Dermis blood vessel endothelial cell (primary cell): ENCODE measurements at places on chromosomes 2 and 18.
A peak's percentile ranks its signal among the peaks of the same experiment; 100 is the strongest.

DNA sequence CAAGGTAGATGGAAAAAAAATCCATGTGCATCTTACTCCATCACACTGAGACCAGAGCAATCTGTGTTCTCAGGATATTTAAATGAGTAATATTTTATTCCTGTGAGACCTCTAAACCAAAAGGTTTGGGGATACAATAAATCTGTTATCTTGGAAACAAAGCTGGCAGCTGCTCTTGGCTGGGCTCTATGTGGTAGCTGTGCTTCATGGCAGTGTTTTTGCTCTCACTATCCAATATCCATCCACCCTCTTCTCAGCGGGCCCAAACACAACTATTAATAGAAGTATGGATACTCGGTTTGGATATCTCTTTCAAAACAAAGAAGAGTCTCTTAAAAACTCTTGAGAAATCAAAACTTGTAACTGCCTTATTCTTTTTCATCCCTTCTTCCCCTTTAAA is 244.9 kb upstream of the RAB12 start:
- no peak for DNase-seq

- no peak for DNase-seq
Observed at GRCh38 chr2:140502951-140503630, 1627.7 kb downstream of the LRP1B start.

GRCh38 chr2:197914778-197915177 is 110.4 kb downstream of the PLCL1 start:
- DNase-seq = no peak

DNA sequence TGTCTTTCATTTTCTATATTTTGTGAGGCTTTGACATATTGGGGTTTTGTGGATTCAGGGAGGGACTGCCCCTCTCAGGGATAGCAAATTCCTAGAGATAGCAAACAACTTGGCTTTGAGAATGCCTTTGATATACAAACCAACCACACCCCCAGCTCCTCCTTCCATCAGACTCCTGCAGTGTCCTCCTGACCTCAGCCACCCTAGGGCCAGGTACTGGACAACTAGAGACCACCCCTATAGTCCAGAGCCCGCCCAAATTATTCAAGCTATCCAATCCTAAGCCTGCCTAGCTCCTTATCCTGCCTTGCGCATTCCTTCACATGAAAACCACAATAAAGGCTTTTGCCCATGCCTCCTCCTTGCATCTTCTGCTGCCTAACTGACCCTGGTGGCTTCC is 22.9 kb upstream of the STAM2 start:
- no peak for DNase-seq

GRCh38 chr2:226001716-226002115 is 602.2 kb downstream of the NYAP2 start:
- DNase-seq = no peak

DNA sequence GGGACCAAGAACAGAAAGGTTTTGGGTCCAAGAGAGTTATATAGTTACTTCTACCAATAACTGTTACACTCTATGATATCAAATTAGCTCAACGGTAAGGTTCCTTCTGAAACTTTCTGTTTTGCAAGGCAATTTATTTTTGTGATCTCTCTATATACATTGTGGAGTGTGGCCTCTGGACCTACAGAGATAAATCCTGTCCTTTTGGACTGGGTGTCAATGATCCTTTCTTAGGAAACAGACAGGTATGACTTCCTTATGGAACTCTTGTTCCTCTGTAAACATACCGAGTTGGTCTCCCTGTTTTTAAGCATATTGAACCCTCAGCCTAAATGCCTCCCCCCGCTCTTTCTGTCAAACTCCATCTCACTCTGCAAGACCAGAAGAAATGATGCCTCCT is 1117.8 kb downstream of the BCL11A start:
- DNase-seq = no peak

DNA sequence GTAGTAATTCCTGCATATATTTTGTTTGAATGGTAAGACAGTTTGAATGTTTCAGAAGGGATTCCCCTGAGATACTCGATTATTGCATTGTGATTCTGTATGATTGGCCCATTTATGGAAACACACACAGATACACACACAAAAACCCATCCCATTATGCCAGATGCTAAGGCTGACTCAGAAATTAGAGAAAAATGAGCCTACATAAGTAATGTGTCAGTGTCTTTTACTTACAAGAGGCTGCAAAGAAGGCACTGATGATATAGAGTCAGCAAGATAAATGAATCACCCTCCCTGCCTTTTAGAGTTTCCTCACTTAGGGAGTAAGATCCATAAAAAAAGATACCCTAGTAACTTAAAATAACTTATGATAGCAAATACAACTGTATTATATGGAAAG is 1481.1 kb upstream of the ACVR2A start:
- no peak for DNase-seq

DNA sequence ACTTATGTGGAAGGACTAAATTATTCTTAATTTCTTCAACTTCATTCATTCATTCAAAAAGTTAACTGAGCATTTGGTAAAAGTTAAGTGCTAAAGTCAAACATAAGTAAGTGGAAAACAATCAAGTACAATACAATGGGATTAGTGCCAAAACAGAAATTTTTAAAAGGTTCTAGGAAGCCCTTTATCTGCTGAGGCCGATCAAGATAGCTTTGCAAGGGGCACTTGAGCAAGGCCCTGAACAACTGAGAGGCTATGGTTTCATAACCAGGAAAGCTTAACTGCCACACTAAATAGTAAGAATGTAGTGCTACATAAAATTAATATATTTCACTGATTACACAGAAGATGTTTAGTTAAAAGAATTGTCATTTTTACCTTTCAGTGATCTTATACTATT is 76.5 kb downstream of the NOL10 start:
- DNase-seq = peak; percentile 32

GRCh38 chr18:23032030-23032582 is 99.0 kb downstream of the RBBP8 start:
- peak; percentile 50 for DNase-seq

- DNase-seq = peak; percentile 54
Observed at GRCh38 chr2:1727101-1727771, 17.1 kb downstream of the PXDN start.

DNA sequence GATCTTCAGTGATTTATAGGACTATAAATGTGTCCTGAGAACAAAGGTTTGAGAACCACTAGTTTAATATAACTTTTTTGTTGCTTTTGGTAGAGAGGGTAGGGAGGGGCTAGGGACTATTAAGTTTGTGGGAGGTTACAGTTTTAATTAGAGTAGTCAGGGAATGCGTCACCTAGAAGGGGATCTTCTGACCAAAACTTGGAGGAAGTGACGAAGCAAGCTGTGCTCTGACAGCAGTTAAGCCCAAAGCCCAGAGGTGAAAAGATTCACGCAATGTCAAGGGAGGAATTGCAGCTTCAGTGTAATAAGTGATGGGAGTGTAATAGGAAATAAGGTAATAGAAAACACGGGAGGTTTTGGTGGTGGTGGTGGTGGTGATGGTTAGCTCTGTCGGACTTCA is 8.1 kb downstream of the TDRD15 start:
- no peak for DNase-seq

DNA sequence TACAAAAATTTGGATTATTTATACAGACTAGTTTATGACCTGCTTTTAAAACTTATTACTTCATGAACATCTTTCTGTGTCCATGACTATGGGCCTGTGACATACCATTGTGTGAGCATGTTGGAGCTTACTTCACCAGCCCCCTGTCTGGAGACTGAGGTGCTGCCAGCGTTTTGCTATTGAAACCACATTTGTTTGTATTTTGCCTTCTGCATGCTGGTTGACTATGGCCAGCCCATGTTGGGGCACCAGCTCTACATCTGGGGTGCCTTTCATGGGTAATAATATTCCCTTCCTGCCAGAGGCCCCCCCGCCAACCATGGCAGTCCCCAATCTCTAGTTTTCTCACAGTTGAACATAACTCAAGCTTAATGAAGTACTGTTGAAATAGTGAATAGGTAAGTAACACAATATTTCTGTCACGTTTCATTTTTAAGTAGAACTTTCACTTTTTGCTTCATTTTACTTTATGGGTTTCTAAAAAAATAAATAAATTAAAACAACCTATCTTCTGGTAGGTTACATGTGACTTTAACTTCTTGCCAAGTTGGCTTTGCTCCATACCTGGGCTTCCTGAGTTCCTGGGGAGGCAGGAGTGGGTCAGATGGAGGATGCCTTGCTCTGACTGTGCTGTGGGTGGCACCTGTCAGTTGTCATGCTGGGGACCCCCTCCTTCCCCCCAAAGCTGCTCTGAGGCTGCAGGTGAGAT is 63.9 kb downstream of the DGKD start:
- DNase-seq = peak; percentile 63

GRCh38 chr2:101754618-101755017 is 57.1 kb downstream of the MAP4K4 start:
- no peak for DNase-seq

DNA sequence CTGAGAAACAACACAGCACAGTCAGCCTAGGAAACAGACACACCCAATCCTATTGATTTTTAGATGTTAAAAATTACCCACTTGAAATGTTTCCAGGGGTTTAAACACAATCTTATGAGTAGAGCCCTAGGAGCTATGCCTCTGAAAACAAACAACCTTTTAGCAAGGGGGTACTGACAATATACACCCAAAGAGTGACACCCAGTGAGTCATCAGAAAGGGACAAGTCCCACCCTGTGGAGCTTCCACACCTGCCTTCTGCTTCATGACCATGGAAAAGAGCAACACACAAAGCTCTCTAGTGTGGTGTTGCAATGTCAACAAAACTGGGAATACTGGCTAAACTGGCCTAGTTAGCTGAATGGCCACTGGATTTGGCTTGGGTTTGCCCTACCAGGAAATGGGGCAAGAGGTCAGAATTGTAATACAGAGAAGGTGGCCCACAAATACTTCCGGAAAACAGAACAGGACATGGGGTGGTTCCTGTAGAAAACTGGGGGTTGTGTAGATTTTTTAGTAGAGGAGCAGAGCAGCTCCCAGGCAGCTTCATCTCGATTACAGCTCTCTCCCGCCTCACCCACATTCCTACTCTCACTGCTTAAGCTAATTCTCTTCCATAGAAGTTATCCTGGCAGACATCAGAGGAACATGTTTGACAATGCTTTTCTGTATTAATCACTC is 98.2 kb downstream of the GAREM1 start:
- no peak for DNase-seq

GRCh38 chr18:36812678-36813077 is 16.1 kb downstream of the TPGS2 start:
- no peak for DNase-seq

DNA sequence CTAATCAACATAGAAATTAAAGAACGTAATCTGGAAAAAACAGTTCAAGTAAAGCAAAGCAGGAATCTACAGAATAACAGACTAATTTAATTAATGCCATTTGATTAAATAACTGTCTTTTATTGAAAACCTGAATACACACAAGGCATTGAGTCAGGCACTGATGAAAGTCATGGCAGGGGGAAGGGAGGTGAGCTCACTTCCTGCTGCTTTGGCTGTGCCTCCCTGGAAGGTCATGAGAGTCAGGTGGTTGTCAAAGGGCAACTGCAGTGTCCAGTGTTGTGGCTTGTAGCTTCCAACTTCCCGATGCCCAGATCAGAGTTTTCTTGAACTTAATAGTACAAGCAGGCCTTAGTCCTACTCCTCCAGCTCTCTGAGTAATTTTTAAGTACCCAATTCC is 180.9 kb downstream of the PID1 start:
- DNase-seq = no peak

DNA sequence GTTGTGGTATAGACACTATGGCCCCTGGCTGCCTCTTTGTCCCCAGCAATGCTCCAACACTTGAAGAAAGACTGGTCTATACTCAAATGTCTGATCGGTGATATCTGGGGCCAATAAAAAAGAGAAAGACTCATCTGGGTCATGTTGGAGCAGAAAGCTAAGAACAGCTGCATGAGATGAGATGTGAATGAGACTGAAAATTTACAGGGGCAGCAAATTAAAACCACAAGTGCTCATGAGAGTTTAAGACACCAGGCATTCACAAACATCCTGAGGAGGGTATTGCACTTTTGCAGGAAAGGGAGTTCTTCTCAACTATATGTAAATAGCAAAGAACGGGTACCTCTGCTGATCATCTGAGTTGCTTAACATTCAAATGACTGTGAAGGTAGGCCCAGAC is 36.3 kb downstream of the MAIP1 start:
- no peak for DNase-seq

DNA sequence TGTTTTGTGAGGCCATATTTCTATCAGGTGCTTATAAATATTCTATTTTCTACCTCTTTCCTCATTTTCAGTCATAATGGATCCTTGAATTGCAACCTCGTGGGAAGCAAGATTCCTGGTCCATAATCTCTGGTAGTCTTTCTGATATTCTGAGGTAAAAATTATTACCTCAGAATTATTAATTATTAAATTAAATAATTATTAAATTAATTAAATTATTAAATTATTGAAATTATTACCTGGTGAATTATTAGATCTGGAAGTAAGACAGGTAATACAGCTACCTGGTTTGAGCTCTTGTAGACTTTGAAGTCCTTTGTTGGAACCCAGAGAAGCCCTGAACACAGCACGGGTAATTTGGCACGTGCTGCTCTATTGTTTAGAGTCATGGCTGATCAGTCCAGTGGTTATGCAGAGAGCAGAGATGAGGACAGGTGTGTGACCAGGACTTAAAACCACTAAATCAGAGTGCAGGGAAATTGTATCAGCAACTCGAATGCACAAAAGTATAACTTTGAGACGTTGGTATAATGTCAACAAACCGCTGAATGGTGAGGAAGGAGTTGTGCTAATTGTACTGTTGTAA is 46.8 kb upstream of the PTPRM start:
- no peak for DNase-seq

GRCh38 chr2:98959810-98960507 is 23.9 kb upstream of the CRACDL start:
- no peak for DNase-seq

DNA sequence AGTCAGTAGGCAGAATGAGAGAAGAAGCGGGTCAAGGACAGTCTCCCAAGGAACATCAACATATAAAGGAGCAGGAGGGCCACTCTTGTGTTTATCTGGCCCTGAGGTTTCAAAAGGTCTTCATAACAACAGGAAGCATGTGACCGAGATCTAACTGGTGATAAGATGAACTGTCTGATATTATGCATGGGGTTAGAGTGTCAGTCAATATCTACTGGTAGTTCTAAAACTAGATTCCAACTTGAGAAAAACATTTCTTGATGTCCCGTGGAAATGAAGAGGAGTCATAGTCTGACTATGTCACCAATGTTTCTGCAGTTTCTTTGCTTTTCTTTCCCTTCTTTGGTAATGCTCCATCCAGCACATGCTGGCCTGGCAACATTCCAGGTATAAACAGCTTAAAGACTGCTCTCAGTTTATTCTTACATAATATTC is 77.5 kb upstream of the ITPRID2 start:
- peak; percentile 76 for DNase-seq

- no peak for DNase-seq
Observed at GRCh38 chr18:11976315-11977152, 4.8 kb upstream of the IMPA2 start.

- DNase-seq = no peak
Observed at GRCh38 chr2:20578266-20578894, 72.5 kb downstream of the HS1BP3 start.
